ENCODE measurements at places on chromosomes 2 and 18. TPM values are rescaled to one million over a fixed set of nuclear protein-coding genes. Genes with fewer than 3 reads are reported as not detected.

- DNase-seq: no peak
These were observed 8.0 kb upstream of the REL start for GRCh38 chr2:60873381-60873780.

DNA sequence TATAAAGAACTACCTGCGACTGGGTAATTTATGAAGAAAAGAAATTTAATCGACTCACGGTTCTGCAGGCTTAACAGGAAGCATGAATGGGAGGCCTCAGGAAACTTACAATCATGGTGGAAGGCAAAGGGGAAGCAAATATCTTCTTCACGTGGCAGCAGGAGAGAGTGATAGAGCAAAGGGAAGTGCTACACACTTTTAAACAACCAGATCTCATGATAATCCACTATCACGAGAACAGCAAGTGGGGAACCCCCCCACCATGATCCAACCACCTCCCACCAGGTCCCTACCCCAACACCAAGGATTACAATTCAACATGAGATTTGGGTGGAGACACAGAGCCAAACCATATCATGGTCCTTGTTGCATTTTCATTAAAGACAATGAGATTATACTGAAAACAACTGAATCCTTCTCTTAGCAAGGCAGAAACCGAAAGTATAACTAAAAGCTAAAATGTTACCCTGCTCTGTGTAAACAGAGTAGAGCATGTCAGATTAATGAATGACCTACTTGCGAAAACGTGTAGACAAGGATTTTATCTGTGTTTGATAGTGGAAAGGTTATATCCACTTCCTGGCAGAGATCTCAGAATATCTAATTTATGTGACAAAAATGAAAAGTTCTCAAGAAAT is 60.1 kb upstream of the RBBP8 start:
- DNase-seq: peak; percentile 5

DNA sequence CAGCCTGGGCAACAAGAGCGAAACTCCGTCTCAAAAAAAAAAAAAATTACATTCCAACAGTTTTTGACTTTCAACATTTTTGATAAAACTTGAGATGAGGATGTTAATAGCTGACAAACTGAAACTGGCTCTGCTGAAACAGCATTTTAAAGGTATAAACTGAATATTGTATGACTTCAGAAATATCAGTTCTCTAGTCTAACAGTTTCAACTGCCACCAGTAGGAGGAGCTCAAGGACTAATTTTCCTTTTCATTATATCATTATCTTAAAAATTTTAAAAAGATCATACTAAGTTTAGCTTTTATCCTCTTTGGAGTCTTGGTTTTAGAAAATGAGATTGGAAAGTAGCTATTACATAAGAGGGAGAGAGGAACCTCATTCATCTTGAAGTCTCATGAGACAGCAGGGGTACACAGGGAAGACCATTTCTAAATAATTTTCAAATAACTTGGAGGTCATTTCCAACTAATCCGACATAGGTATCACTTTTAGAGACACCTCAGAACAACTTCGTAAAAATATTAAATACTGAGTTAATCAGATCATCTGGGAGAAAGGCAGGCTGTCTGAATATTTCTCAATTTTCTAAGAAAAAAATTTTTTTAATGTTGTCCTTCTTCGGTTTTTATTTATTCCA is 37.6 kb upstream of the MCM6 start:
- DNase-seq: peak; percentile 47

DNA sequence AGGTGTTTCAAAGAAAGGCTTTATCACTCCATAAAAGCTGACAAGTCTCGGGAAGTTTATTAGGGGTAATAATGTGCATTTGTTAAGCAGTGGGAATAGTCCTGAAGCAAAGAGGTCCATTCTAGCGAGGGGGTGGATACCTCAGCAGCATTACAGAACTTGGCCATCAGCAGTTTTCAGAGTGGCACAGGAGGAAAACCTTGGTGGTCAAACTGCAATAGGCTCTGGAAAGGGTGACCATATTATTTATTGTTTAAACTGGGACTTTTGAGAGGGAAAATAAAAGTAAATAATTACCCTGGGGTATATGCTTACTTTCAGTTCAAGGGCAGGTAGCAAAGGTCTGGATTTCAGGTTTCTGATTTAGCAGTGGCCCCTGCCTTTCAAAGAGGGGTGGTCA is 115.5 kb upstream of the KLHL14 start:
- DNase-seq: no peak

GRCh38 chr2:186518291-186518690 is 32.2 kb downstream of the ZC3H15 start:
- no peak for DNase-seq

DNA sequence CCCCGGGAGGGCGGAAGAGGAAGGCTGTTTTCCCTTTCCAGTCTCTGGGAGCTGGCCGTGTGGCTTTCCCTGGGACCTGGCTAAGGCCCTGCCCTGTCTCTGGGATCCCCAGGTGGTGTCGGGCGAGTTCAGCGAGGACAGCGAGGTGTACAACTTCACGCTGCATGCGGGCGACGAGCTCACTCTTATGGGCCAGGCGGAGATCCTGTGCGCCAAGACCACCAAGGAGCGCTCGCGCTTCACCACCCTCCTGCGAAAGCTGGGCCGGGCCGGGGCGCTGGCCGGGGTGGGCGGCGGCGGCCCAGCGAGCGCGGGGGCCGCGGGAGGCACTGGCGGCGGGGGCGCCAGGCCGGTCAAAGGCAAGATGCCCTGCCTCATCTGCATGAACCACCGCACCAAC is 11.2 kb downstream of the GAREM2 start:
- DNase-seq: no peak

DNA sequence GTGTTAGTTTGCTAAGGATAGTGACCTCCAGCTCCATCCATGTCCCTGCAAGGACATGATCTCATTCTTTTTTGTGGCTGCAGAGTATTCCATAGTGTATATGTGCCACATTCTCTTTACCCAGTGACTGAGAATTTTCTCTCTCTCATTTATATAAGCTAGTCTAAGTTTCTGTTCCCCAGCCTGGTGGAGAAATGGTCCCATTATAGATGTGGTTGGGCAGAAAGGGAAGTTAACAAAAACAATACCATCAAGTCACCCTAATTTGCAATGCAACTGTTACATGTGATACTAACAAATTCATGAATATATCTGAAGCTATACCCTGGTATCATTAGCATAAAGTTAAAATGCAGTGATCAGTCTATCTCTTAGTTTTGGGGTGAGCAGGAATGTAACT is 54.0 kb downstream of the DNER start:
- DNase-seq: no peak

The RASGRP3 gene
- total RNA-seq: 3.0 TPM
